ENCODE measurements at places on chromosomes 11 and 22.

GRCh38 chr11:5967708-5968107 is 586 bp downstream of the OR56A5 start:
- no peak for DNase-seq

- no peak for DNase-seq
Measured at GRCh38 chr11:19753451-19754106, 40.9 kb downstream of the NAV2 start.

GRCh38 chr11:10653261-10653660 is 40.3 kb downstream of the IRAG1 start:
- DNase-seq, result no peak

DNA sequence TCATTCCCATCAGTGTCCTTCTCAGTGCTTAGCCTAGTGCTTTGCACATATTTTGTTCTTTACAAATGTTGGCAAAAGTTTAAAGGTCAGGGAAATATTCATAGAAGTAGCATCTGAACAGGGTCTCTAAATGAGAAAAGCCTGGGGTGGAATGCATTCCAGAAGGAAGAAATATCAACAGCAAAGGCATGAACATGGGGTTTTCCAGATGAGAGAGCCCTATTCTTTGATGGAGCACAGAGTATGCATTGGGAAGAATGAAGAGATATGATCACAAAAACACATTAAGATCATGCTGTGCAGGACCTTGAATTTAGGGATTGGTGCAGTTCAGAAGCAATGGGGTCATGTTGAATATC is 140.2 kb downstream of the SNX19 start:
- DNase-seq, result no peak

DNA sequence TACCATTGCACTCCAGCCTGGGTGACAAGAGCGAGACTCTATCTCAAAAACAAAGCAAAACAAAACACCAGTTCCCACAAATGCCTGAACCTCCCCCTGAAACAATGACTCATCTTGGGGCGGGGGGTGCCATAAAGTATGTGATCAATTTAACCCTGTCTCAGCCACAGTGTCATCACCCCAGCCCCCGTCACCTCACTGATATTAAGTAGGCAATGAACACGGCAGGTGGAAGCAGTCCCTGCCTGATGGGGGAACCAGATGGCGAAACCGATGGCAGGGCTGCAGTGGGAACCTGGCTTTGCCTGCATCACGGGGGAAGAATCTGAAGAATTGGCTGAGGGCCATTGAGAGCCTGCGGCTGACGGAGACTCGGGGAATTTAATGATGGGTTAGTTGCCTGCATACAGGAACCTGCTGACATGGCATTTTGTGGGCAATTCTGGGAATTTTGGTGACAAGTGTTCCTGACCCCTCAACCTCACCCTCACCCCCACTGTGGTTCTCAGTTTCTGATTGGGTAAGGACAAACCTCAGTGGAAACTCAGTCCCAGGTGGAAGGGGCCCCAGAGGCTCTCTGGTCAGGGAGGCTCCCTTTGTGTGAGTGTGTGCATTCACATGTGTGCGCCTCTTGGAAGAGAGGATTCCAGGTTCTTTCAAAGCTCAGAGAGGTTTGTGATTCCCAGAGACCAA is 39.1 kb upstream of the SHISAL1 start:
- DNase-seq, result peak; percentile 64

GRCh38 chr11:116301141-116301540 is 471.6 kb downstream of the BUD13 start:
- DNase-seq, result no peak

All from BE2C (cell line).